HAP-1 (cell line): ENCODE measurements at places on chromosomes 7 and 10.

DNA sequence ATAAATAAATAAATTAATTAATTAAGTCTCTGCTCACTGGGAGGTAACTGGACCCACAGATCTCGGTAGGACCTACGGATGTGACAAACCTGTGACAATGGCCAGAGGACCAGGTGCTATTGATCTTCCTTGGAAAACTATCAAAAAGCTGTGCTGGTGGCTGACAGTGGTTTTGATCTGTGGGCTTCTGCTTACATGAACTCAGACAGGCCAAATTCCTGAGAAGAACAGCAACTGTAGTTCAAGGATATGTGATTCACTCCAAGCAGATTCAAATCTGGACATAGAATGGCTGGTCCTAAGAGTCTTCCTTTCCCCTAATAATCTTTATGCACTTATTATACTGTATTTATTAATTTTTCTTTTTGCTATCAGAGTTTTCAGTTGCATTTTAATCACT is 80.0 kb downstream of the ATXN7L1 start:
- DNase-seq: no peak

DNA sequence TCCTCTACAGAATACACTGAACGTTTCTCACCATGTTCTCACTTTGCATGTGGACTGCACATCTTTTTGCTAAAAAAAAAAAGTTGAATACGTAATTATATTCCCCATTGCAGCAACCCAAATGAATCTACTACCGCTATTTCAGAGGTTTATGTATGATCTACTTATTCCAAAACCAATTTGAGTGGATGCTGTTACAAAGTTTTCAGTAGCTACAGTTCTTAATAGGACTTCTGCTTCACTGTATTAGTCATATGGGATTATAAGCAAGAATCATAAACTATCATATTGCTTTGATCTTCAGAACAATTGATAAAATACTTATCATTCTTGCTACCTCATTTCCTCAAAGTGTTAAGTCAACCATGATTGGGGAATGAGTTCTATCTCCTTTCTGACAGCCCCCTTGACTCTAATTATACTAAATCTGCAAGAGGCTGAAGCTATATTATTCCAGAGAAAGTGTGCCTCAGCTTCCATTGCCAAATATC is 257.0 kb downstream of the PARD3 start:
- no peak for DNase-seq

GRCh38 chr7:91435381-91436059 is 171.3 kb downstream of the FZD1 start:
- no peak for DNase-seq

- no peak for DNase-seq
Observed at GRCh38 chr7:48078470-48078869, 10.6 kb upstream of the UPP1 start.

DNA sequence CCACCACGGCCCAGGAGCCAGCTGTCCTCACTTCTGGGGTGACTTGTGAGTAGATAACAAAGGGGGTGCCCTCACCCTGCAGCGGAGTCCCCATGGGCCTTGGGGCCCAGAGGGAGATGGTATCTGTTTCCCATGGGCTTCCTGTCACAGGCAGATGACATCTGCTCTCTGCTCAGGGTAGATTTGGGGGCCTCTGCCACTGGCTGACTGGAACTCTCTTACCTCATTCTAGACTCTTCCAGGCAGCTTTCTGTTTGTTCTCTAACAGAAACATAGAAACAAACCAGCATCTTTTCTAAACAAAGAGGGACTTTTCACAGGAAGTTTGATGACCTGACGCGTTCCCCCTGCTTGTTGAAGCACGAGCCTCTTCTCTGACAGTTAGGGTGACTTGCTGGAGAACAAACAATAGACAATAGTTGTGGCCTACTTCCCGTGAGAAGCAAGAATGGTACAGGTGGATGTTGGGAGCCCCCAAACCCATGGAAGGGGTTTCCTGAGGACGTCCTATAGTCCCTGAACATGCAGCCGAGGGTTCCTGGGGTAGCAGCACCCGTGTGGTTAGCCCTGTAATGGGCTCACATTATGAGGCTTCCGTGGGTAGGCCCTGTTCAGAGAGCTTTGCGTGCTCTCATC is 61.6 kb downstream of the GRK5 start:
- no peak for DNase-seq

- DNase-seq: no peak
Observed at GRCh38 chr7:66869660-66870450, 51.2 kb upstream of the TMEM248 start.

- no peak for DNase-seq
Observed at GRCh38 chr7:66173856-66174255, 31.3 kb upstream of the TPST1 start.

DNA sequence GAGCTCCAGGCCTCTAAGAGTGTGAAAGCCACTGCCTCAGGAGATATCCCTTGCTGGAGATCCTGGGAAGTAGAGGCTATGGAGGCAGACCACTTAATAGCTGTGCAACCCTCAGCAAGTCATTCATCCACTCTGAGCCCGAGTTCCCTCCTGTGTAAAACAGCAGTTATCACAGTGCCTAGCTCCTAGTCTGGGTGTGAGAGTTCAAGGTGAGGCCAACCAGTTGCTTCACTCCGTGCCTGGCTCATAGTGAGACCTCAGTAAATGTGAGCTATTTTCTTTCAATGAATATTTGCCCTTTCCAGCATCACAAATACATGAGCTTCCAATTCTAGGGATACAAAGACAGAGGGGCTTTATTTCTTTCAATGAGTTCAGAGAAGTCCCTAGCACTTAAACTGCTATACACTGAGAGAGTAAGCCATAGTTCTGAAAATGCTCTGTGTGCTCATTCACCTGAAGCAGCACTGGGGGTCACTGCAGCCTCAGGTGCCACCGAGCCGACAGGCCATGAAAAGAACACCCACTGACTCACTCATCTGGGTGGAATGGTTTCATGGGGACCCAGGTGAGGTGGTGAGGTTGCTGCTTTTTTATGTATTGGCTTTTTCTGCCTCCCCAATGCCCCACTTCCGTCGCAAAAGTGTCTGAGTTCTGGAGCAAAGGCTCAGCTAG is 259.8 kb downstream of the KCNMA1 start:
- no peak for DNase-seq

- DNase-seq: no peak
Observed at GRCh38 chr10:88838766-88839350, 12.8 kb downstream of the ANKRD22 start.

DNA sequence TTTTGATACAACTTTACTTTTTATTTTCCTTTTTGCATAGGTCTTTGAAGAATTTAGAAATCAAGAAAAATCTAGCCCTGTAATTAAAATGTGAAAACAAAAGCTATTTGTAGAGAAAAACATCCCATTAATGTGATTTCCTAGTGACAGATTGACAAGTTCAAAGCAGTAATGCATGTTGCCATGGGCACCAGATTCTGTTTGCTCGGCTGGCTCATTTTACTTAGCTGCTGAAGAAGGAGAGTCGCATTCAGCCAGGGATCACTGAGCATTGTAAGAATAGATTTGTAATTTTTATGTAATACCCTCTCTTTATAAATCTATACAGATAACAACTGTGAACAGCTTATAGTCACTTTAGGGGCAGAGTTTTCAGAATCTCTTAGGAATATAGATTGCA is 28.5 kb downstream of the DNAJB9 start:
- peak; percentile 38 for DNase-seq

GRCh38 chr7:55191926-55192692 is 173.0 kb upstream of the LANCL2 start:
- DNase-seq: peak; percentile 16

- DNase-seq: no peak
Observed at GRCh38 chr10:128018691-128019090, 107.5 kb downstream of the MKI67 start.

DNA sequence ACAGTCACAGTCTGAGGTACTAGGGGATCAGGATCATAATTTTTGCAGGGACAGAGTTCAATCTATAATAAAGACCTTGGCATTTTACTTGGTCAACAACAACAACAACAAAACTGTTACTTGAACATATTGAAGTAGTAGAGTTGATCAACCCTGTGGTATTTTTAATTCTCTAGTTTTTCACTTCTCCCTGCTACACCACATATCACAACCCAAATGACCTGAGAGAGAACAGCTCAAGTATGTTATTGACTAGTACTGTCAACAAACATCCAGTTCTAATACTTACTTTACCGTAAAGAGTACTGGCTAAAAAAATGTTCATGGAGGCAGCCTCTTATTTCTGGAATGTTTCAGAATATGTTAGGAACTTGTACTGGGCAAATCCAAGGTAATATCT is 90.5 kb upstream of the FAM3C start:
- no peak for DNase-seq

DNA sequence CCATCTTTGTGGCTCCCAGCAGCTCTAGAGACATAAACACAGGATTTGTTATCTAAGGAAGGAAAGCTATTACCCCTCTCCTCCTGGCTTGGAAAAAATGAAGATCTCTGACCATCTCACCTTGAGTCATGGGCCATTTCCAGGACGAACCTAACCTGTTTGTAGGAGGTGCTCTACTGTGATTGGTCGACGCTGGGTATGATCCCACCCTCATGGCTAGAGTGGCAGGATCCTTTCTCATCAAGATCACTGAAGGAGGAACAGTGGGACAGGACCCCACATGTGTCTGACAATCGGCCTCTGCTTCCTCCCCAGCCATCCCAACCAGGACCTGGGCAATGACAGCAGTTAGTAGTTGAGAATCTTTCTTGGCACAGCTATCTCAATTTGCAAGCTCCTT is 144.1 kb downstream of the EMX2 start:
- DNase-seq: no peak

DNA sequence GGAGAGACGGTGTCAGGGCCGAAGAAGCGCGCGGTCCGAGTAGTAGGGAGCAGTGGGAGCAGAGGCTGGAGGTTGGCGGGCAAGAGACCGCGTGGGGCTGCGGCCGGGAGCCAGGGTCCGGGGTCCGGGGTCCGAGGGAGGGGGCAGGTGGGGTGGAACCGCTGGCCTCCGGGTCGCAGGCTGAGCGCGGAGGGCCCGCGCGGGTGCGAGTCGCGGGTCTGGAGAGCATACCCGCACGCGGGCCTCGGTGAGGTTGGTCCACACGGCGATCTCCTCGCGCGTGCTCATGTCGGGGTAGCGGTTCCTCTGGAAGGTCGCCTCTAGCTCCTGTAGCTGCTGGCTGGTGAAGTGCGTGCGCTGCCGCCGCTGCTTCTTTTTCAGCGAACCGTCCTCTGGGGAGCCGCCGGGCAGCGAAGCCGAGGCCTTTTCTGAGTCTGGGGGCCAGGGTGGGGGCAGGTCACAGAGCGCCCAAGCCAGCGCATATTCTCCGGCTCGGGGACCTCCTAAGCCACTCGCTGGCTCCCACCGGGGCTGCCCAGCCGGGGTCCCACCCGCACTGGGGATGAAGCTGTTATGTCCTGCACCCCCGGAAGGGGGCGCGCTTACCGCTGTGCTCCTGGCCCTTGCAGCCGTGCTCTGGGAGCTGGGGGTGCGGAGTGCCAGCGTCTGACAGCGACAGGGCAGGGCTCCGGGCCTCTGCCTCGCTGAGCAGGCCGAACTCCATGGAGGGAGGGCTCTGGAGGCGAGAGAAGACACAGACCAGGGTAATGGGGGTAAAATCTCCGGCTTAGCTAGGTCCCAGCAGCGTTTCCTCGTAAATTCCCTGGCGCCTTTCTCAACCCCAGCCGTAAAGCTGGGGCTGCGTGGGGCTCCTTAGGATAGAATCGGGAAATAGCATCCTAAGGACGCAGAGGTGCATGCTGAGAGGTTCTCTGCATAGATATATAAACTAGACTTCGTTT is 5.5 kb downstream of the ELOVL3 start:
- no peak for DNase-seq

DNA sequence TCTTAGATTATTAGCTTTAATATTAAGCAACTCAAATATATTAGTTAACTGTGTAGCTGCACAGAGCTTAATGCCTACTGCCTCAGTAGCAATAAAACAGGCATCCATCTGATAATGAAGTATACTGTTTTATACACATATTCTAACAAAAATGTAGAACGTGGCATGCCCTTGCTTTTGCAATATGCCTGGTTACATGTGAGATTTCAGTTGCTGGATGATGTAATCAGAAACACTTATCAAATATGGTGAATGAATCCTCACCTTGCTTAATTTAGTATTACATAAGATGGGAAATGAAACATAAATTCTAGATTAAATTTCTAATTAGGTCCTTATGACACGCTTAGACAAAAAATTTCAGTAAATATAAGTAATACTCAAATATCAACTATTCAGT is 8.0 kb downstream of the DNAJC1 start:
- no peak for DNase-seq

GRCh38 chr7:112138325-112138852 is 67.8 kb downstream of the DOCK4 start:
- DNase-seq: no peak

GRCh38 chr10:13695588-13695987 is 108.8 kb downstream of the PRPF18 start:
- DNase-seq: no peak

DNA sequence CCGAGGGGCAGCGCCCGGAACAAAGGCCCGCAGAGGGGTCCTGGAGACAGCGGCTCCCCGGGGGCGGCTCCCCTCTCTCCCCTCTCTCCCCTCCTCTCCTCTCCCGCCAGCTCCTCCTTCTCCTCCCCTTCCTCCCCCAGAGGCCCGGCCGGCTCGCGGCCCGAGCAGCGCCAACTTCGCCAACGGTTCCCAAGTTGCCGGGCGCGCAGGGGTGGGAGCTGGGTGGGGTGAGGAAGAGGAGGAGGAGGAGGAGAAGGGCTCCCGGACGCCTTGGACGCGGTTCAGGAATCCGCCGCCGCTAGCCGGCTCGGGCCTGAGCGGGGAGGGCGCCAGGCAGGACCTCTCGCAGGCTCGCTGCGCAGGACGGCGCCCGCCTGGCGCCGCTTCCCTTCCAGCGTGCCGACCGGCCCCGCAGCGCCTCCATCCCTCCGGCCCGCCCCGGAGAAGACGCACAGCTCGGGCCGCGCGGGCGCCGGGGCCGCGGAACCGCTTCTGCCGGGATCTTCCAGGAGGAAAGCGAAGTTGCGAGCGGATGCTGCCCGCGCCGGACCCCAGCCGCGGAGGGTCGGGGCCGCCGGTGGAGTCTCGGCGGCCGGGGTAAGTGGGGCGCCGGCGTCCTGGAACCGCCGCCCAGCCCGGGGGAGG is at the start of gene CHST3:
TSS of gene CHST3 (plus strand) at position 298 of the 645 bp plus-strand sequence. CDS start 41,448 bp downstream, outside the sequence.
- peak; percentile 67 for DNase-seq

DNA sequence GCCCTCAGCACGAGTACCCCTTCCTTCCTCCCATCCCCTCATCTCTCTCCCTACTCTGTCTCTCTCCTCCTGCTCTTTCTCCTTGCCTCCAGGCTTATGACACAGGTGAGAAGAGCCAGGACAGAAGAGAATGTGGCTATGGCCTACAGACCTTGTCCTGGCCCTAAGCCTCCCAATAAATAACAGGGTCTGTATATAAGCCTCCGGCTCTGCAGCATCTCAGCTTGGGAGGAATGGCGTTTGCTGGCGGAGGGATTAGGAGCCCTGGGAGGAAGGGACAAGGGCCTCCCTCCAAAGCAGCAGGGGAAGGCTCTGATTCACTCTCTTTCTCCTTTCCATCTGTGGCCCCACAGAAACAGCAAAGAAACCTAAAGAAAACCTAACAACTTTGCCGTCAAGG is 45.8 kb downstream of the COL13A1 start:
- DNase-seq: no peak
